HFFc6 (cell line): ENCODE measurements at places on chromosomes 5 and 9.

DNA sequence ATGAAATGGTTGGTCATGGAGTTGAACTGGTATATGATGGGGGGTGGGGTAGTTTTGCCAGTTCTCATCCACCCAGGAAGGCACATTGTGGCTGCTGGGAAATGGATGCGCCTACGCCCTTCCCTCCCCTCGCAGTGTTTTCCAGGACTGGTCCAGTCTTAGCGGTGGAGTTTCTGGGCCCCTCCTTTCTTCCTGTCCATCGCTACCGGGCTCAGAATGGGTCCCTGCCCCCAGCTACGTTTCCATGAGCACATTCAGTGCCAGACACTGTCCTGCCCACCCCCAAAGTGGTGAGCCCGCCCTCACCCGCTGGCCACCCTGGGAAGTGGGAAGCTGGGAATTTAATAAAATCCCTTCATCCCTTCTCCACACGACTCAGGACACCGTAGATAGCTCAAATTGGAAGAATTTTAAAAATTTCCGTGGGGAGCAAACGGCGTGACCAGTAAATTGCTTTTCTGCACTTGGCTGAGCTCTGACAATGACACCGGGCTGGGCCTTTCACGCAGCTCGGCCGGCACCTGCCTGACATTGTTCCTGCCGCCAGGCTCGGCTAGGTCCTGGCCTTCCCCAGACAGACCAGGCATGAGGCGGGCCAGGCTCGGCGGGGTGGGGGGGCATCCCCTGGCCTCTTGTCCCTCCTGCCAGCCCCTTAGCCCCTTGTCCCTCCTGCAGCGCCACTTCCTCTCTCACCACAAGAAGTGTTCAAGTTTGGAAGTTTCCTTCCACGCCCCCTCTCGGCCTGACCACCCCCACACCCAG, 3.6 kb downstream of the FGF18 start:
- no peak for DNase-seq

DNA sequence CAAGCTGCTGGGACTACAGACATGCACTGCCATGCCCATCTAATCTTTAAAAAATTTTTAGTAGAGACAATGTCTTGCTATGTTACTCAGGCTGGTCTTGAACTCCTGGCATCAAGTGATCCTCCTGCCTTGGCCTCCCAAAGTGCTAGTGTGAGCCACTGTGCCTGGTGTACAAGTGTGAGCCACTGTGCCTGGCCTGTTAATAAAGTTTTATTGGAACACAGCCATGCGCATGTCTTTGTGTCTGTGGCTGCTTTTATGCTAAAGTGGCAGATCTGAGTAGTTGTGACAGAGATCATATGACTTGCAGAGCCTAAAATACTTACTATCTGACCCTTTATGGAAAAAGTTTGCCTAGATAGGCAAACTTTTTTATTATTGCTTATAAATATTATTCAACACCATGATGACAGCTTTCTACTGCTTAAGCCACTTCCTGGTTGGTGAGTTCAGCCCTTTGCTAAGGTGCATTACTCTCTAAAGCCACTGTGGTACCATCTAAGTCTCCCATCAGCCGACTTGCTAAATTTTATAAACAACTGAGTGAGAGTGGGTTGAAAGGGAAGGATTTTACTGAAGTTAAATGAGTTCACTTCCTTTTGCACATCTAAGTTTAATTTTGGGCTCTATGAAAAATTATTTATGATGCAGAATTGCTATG, 133.5 kb downstream of the RASGRF2 start:
- DNase-seq: no peak

DNA sequence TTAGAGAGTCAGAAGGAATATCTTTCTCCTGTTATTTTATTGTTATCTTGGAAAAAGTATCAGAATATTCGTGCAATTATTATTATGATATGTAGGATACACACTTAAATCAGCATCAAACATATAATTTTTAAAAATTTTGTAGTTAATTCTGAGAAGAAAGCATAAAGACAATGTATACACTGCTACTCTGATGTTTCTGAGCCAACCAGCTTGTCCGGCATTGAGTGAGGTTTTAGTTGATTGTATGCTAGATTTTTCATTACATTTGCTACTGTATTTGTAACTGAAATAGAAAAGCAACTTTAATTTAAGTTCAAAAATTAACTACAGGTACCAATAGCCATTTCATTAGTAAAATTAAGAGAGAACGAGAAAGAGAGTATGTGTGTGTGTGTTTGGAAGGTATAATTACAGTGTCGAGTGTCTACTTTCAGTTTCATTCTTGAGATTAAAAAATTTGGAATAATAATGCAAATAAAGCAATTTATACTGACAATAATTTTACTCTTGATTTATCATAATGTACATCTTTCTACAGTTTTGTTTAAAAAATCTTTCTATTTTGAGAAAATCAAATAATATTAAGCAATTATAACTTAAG, 160.4 kb upstream of the CDH12 start:
- DNase-seq: no peak

DNA sequence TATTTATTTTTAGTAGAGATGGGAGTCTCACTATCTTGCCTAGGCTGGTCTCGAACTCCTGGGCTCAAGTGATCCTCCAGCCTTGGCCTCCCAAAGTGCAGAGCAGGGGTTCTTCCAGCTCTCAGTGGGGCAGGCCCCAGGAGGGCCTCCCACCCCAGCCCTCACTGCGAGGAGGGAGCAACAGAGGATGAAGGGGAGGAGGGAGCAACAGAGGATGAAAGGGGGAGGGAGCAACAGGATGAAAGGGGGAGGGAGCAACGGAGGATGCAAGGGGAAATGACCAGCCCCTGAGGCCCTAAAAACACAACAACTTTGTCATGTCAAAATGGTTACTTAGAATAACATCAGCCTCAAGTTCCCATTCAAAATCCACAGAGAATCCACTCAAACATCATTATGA, 10.0 kb downstream of the TRIM14 start:
- DNase-seq: no peak

- DNase-seq: peak; percentile 31
Observed at GRCh38 chr5:139574641-139575312, 13.6 kb downstream of the UBE2D2 start.

GRCh38 chr5:90982576-90982975, 400.5 kb downstream of the ARRDC3 start:
- DNase-seq: no peak

DNA sequence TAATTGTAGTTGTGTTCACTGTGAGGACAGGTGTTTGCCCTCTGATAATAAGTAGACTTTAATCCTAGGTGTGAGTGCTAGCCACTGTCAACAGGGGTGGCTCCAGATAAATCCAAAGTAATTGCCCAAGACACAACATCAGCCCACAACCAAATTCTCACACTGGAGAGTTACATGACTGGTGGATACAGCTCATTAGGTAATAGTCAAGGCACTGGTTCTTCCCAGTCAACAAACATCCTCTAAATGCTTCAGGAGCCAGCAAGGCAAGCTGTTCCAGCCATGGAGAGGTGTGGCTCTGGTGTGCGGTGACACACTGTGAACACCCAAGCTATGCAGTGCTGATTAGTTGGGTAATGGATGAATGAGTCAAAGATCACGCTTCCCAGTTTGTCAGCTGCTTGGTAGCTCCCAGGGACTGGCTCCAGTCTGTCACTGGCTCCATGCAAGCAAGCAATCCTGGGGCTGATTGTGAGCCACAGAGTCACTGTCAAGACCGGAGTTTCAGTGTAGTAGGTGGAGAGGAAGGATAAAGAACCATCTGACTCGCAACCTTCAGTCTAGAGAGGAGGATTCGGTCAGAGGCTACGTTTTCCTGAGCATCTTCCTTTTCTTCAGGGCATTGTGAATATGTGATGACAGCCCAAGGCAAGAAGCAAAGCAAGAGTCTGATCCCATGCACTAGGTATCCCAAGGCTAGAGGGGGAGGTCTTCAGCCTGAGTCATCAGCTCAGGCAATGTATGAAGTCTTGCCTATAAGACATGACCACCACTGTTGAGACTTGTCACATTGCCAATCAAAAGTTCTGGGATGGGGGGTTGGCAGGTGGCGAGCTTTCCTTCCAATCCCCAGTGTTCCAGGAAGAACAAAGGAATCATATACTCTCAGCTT, 63.1 kb downstream of the UGCG start:
- DNase-seq: peak; percentile 93

DNA sequence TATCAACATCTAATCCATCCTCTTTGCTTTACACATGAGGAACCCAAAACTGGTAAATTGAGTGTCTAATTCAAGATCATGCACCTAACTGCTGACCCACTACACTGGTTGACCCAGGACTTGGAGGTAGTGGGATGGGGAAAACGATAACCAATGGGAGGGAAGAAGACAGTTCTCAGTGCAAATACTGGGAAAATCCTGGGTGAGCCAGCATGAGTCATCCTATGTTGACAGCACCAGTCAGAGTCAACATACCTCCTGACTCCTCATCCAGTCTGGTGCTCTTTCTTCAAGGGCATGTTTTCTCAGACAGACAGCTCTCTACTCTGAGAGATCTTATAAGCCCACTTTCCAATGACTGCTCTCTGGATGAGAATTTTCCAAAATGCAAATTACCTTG, 232.8 kb upstream of the PTGER4 start:
- DNase-seq: peak; percentile 68

GRCh38 chr5:169003721-169004541, 297.0 kb downstream of the SLIT3 start:
- no peak for DNase-seq

DNA sequence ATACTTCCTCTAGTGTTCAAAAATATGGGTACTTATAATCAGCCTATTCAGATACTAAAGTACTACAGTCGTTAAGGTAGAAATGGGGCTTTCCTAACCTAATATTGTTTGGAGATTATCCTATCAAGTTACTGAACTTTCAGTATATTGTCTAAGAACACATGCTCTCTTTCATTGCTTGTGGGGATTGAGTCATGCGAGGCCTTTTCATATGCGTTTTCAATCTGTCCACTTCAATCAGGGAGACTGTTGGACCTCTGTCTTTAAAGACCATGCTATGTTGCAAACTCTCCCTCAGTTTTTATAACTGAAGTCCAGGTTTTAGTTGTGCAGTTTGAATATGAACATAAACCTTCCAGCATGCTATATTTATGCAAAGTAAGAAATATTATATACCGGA, 15.0 kb downstream of the PRR16 start:
- DNase-seq: peak; percentile 34

DNA sequence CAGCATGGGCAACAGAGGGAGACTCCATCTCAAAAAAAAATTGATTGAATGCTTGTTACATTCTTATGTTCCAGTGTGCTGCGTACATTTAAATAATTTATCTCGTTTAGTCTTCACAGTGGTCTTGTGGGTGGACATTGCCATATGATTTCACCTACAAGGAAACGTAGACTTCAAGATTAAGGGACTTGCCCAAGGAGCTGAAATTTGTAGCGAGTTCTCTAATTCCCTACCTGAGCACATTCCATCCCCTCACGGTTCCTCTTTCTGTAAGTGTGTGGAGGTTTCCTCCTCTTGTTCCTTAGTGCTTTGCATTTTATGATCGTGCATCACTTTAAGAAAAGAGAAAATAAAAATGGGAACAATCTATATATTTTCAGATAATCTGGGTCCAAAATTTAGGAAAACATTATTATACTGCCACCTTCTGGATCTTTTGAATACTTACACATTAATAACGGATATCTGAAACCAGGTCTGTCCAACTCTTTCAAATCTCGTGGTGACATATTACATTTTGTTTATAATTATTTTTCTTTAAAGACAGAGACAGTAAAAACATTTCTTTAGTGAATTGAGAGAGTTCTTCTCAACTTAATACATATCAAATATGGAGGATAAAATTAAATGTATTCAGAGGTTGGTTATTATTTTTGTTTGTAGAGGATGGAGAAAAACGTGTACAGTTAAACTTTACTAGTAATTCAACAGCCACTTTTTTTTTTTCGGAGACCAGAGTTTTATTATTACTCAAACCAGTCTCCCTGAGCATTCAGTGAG, 29.9 kb upstream of the C7 start:
- peak; percentile 10 for DNase-seq

GRCh38 chr9:10562581-10563343, 50.0 kb downstream of the PTPRD start:
- DNase-seq: no peak

- peak; percentile 98 for DNase-seq
Observed at GRCh38 chr5:78699552-78700153, 51.1 kb upstream of the LHFPL2 start.

DNA sequence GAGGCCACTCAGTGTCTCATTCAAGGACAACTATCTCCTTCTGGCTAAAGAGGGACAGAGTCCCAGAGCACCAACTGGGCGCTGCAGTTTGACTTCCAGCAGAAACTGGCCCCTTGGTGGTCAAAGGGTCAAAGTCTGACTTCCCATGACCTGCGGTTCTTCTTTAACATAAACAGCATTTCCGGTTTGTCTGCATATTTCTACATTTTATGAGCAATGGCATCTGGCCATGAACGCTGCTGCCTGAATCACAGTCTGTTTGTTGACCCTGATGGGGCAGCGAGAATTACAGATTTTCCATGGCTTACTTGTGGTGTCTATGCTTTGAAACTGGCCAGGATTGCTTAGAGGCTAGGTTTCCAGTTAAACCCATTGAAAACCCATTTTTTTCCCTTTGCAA, 1.3 kb downstream of the TNFSF15 start:
- DNase-seq: peak; percentile 83

DNA sequence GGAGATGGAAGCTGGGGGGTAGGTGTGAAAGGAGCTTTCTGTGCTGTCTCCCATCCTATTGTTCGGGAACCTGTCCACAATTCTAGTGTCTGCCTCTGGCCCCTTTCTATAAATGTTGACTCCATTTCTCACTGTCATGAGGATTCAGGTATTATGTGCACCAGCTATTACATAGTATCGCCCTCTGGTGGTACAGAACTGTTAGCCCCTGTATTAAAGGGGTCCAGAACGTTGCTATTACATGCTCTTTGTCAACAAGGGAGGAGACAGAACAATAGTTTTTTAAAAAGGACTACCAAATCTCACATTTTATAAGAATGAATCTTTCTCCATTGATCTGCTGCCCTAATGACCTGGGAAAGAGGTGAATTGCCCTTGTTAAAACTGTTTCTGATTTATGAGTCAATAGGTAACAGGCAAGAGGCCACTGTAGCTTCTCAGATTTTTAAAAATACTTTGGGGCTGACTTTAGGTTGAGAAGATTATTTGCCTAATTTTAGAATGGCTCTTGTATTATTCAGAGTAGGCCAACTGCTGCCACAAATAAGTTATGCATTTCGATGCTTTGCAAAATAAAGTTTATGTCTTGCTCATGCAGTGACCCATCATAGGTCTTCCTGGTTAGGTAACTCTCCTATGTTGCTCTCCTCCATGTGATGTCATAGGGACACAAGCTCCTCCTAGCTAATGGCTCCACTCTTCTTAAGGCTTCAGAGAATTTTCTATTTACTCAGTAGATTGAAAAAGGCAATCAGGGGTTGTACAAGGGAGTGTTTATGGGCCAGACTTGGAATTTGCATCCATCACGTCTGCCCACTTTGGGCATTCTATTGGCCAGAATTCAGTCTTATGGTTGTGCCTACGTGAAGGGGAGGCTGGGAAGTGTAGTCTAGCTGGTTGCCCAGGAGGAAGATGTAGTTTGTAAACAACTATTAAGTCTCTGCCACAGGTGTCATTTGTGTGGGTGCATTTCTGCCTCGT, 20.8 kb downstream of the DCANP1 start:
- peak; percentile 62 for DNase-seq

- DNase-seq: peak; percentile 54
Observed at GRCh38 chr5:119393746-119394145, 37.9 kb downstream of the TNFAIP8 start.
